Esophagus (tissue), 2 donors: ENCODE measurements at places on chromosomes 7 and 10. TPM values are rescaled to one million over a fixed set of nuclear protein-coding genes. Genes with fewer than 3 reads are reported as not detected.

Gene LRRD1
- not detected for polyA plus RNA-seq

Gene SKIDA1
- polyA plus RNA-seq, result 0.19 TPM

Gene HOXA1
- polyA plus RNA-seq, result 1.5 TPM

Gene ABI1
- polyA plus RNA-seq, result 36.8 TPM

Gene FOXP2
- polyA plus RNA-seq, result 2.5 TPM

Gene ZNF365
- polyA plus RNA-seq, result 4.4 TPM

Gene PNLIPRP1
- 0.29 TPM for polyA plus RNA-seq

Gene INPP5A
- 9.2 TPM for polyA plus RNA-seq

Gene PARD3
- polyA plus RNA-seq, result 71.3 TPM
